ENCODE measurements at places on chromosomes 12 and 14. TPM values are rescaled to one million over a fixed set of nuclear protein-coding genes. Genes with fewer than 3 reads are reported as not detected.
A peak's percentile ranks its signal among the peaks of the same experiment; 100 is the strongest.

- DNase-seq, result no peak
Measured at GRCh38 chr14:101031721-101032120, 128.2 kb upstream of the RTL1 start.

- DNase-seq, result no peak
Measured at GRCh38 chr14:56333359-56334292, 215.4 kb downstream of the PELI2 start.

DNA sequence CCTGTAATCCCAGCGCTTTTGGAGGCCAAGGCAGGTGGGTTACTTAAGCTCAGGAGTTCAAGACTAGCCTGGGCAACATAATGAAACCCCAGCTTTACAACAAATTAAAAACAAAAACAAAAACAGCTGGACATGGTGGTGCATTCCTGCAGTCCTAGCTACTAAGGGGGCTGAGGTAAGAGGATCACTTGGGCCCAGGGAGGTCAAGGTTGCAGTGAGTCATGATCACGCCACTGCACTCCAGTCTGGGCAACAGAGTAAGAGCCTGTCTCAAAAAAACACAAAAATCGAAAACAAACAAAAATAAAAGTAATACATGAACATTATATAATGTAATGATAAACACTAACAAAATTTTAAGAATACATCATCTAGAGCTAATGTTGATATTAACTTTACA, 46.2 kb upstream of the GRIP1 start:
- DNase-seq, result no peak

DNA sequence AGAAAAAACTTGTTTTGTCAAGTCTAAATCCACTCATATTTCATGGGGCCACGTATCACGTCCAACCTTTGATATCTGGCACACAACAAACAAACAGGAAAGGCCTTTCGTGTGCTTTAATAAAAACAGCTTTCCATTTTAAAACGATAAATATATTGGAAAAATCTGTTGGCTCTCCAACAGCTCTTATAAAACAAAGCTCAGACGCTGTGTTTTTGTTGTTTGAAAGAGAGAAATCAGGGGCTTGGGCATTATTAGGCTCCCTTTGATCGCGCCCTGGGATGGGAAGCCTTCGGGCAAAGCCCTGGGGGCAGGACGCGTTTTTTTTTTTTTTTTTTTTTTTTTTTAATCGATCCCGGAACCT, 429 bp upstream of the PLEKHA5 start:
- DNase-seq, result no peak

GRCh38 chr12:33267641-33268040, 172.0 kb downstream of the SYT10 start:
- DNase-seq, result no peak

GRCh38 chr14:28767853-28768741, 1.5 kb downstream of the FOXG1 start:
- DNase-seq, result peak; percentile 90

Gene APOF
- total RNA-seq, result not detected

Gene CPNE6
- 0.04 TPM for total RNA-seq

Gene GUCY2C
- 2.5 TPM for total RNA-seq

Gene RPGRIP1
- total RNA-seq, result 0.11 TPM

Gene STON2
- 28.5 TPM for total RNA-seq

Gene RNASE2
- total RNA-seq, result not detected

Measured in H7 (cell line).